ENCODE measurements at places on chromosomes 13 and 19.

GRCh38 chr13:48263196-48263595 lies 30.2 kb downstream of the ITM2B start:
- DNase-seq: no peak

DNA sequence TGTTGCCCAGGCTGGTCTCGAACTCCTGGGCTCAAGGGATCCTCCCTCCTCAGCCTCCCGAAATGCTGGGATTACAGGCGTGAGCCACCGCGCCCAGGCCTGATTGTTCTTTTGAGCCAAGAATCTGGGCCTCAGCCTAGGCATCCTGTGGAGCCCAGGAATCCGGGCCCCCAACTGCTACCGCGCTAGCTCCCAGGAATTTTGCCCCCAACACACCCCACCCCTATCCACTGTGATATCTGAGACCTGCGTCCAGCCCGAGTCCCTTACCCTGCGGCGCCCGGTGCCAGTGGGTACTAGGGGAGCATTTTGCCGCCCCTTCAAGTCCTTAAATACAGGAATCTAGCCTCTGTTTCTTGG lies 838 bp upstream of the MYADM start:
- no peak for DNase-seq

- peak; percentile 44 for DNase-seq
Measured at GRCh38 chr13:26985285-26985878, 186.2 kb downstream of the USP12 start.

DNA sequence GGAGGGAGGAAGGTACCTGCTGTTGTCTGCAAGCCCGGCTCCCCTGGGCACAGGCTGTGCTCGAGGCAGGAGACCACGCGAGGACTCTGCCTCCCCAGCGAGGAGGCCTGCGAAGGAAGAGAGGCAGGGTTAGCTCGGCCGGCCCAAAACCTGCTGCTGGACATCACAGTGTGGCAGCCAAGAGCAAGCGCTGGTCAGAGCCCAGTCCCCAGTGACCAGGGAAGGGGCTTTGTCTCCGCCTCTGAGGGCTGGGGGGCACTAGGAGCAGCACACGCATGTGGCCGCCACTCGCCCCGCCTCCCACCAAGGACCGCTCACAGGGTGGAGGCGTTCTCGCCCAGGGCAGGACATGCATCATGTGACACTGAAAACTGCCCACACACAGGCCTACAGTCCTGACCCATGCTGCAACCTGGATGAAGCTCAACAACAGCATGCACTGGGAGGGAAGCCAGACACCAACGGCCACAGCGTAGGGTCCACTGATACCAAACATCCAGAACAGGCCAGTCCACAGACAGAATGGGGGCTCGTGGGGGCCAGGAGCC lies 8.5 kb downstream of the MIER2 start:
- no peak for DNase-seq

DNA sequence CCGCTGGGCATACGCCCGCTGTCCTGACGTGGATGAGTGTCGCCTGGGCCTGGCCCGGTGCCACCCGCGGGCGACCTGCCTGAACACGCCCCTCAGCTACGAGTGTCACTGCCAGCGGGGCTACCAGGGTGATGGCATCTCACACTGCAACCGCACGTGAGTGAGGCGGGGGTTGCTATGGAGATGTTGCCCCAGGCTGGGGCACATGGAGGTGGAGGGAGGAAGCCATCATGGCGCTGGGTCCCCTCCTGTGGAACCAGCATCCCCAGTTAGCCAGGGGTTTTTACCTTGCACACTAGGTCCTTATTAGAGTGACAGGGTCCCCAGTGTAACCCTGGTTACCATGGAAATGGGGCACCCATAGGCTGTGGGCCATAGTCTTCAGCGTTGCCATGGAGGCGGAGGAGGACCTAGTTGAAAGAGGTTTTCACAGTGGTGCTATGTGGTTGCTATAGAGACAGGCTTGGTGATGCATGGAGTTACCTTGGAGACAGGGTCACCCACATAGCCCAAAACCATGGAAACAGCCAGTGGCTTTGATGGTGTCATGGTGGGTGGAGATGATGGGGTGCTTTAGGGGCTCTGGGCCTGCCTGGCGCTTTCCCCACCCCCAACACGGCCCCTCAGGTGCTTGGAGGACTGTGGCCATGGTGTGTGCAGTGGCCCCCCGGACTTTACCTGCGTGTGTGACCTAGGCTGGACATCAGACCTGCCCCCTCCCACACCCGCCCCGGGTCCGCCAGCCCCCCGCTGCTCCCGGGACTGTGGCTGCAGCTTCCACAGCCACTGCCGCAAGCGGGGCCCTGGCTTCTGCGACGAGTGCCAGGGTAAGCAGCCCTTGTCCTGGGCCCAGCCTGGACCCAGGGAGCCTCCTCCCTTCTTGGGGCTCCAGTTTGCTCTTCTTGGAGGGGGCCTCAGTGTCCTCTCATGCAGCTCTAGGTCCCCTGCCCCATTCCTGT lies 27.1 kb downstream of the MEGF8 start:
- DNase-seq: no peak

DNA sequence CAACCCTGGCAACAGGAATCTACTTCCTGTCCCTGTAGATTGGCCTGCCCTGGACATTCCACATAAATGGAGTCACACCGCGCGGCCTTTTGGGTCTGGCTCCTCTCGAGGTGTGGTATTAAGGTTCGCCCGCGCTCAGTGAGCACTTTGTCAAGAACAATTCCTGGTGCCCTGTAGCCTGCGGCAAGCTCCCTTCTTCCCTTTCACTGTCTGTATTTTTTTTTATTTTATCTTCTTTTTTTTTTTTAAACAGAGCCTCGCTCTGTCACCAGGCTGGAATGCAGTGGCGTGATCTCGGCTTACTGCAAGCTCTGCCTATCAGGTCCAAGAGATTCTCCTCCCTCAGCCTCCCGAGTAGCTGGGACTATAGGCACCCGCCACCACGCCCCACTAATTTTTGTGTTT lies 28.3 kb downstream of the PEX11G start:
- no peak for DNase-seq

GRCh38 chr13:83009987-83010386 lies 872.3 kb downstream of the SLITRK1 start:
- DNase-seq: no peak

- DNase-seq: no peak
Measured at GRCh38 chr19:1840541-1841115, 7.7 kb downstream of the REXO1 start.

DNA sequence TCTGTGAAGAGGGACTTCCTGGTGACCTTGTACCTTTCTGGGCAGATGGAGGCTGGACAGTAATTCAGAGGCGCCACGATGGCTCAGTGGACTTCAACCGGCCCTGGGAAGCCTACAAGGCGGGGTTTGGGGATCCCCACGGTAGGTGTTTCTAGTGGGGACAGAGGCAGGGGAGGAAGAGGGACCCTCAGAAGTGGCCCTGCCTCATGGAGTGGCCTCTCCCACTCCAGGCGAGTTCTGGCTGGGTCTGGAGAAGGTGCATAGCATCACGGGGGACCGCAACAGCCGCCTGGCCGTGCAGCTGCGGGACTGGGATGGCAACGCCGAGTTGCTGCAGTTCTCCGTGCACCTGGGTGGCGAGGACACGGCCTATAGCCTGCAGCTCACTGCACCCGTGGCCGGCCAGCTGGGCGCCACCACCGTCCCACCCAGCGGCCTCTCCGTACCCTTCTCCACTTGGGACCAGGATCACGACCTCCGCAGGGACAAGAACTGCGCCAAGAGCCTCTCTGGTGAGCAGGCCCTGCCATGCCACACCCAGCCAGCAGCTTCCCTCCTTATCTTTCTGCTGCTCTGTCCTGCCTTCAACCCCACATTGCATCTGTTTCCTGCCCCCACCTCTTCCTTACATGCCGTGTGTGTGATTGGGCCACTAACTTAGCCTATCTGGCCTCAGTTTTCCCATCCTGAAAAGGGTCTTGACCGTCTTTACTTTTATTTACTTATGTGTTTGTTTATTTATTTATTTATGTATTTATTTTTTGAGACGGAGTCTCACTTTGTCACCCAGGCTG lies 7.3 kb downstream of the ANGPTL4 start:
- no peak for DNase-seq

DNA sequence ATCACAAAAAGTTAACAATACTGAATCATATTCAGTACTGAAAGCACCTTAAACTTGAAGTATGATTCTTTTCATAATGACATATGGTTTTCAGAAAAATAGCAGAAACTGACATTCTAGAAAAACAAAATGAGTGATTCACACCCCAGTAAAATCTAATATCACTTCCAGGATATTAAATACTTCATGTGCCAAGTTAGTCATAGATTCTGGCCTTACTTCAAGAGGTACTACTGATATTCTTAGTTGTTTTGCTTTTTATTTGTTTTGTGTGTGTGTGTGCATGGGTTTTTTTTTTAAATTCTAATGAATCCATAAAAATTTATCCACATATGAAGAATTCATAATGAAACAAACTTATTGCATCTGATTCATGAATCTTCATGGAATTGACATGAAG lies 207.9 kb upstream of the UFM1 start:
- DNase-seq: no peak

GRCh38 chr13:113169277-113170272 lies 11.1 kb downstream of the PROZ start:
- DNase-seq: no peak

- DNase-seq: no peak
Measured at GRCh38 chr13:98279473-98280175, 102.6 kb upstream of the RNF113B start.

GRCh38 chr13:33262997-33263396 lies 22.6 kb downstream of the STARD13 start:
- DNase-seq: no peak

DNA sequence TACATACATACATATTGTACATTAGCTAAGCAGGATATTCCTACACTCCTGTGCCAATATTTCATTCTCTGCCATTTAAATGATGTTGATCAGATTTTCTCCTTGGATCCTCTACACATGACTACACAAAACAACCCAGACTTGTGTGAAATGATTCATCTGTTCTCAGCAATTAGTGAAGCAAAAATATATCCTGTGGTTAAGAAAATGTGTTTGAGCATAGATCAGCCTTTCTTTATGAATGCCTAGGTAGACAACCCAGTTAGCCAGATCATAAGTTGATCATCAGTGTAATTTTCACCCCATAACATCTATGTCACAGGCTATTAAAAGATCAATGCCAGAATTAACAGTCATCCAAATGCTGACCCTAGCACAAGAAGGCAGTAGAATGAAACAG lies 275.2 kb upstream of the EDNRB start:
- no peak for DNase-seq

DNA sequence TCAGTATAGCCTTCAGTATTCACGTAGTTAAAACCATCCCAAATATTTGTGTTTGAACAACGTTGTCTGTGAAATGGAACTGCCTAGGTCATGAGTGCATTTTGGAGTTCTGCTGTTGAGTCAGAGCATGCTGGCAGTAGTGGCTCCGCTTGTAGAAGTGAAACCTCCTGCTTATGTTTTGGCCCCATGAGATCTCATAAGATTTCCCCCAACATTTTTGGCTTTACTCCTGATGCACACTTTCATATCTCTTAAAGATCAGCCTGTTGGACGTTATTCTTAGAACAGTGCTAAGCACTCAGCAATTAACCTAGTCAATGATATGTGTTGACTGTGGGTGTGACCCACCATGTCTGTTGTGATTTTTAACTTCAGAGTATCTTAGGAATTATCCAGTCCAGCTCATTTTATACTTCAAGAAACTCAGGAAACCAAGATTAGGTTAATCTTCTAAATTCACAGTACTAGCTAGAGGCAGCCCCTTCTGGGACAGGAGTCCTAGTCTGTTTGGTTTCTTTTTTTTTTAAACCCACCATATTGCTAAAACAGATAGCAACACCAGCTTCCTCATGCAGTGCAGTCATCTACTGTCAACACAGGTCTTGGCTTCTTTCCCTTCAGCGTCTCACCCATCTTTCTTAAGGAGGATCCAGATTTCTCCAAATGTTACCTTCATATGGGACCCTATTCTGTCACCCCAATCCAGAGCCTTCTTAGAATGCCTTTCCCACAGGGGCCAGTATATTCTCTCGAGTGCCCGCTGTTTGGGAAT lies 26.2 kb downstream of the RAP2A start:
- no peak for DNase-seq

DNA sequence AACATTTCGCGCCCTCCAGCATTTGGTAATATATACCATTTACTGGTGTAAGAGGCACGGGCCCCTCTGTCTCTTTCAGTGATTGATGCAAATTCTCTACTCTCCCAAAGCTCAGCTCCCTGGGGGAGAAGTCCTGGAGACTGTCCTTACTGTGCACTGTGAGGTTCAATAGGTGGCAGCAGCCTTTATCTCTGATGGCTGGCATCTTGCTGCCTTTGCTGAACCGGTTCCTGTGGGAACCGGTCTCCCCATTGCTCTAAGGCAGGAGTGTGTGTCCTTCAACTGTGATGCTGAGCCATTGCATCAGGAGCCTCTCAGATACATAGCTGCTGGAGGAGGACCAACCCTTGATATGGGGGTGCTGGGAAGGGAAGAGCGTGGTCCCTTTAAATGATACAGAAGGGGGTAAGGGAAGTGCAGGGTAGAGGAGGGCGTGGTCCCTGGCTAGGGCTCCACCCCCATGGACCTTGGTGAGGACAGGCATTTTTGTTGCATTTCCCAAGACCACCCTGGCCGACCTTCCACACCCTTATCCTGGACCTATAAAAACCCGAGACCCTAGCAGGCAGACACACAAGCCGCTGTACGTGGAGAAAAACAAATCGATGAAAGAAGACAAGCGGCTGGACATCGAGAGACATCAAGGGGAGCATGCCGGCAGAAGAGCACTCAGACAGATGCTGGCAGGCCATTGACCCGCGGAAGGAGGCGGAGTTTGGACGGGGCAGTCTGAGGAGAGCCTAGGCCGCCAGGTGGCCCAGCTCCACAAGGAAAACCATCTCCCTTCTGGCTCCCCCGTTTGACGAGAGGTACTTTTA lies 41.1 kb upstream of the GTF3A start:
- DNase-seq: no peak

DNA sequence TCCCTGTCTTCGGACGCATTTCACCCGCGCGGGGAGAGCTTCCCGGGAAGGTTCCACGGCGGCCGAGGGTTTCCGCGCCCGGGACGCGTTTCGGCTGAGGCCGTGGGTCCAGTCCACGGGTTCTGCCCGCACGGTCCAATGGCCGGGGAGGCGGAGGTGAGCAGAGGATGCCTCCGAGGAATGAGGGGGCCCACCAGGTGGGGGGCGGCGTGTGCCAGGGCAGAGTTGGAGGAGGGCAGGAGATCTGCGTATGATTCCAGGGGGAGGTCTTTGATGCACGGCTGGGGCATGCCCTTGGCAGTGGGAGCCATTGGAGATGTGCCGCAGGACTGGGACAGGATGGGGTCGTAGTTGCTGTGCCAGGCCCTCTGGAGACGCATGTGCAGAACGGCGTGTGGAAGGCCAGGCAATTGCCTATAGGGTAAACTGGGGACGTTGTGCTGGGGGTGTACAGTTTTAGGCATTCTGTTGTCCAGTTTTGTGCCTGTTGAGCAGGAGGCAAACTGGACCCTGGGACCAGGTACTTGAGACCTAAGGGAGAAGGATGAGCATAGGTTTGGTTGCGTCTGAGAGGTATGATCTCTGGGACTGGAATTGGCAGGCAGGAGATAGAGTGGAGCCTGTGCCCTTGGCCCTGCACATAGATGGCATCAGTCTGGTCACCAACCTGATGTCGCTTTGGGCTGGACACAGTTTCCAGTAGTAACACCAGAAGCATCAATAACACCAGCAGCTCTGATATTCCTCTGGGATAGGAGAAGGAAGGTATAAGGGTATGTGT lies 751 bp downstream of the ZNF584 start:
- DNase-seq: no peak

GRCh38 chr19:33662391-33663092 lies 40.8 kb downstream of the CHST8 start:
- DNase-seq: no peak

All from activated naive CD8-positive, alpha-beta T cell treated with anti-CD3 and anti-CD28 coated beads, Interleukin-2, amount 50 U/mL, for 16 hours (primary cell).